ENCODE measurements at places on chromosomes 1 and 21.

DNA sequence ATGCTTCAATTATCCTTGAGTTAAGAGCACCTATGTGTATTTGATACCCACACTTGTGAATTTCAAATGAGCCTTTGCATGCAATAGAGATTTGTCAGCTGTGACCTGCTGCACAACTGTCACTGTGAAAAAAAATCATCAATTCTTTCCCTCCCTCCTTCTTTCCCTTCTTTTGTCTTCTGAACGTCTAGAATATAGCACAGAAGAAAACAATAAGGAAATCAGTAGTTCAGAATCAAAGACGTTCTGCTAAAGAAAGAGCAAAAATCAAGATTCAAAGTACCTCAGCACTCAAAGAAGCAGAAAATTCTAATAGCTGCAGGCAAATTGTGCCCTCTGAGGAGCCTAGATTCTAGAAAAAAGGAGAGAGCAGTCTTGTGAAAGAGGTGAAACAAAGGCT lies 1.7 kb upstream of the FMN2 start:
- no peak for DNase-seq

DNA sequence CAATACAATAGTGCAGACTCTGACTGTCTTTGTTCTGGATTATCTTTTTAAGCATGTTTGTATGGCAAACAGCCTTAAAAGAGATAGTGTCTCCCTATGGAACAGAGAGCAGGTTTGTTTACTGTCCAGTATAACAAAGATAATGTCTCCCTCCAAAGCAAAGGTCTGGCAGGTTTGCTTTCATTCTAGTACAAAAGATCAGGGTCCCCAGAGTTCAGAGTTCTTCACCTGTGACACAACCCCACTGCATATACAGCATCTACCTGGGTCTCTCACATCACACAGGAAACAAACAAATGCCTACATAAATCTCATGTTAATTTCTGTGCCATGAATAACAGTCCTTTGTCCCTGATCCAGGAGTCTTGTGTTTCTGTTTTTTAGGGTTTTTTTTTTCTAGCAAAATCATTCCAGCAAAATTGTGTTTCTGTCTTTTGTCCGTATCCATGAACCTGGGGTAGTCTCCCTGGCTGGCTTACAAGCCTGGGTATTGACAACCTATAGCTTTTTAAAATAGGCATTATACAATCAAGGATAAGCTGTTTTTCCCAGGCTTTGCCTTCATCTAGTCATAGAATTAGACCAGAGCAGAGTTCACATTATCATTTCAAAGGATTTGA lies 89.4 kb upstream of the PTBP2 start:
- DNase-seq, result no peak

DNA sequence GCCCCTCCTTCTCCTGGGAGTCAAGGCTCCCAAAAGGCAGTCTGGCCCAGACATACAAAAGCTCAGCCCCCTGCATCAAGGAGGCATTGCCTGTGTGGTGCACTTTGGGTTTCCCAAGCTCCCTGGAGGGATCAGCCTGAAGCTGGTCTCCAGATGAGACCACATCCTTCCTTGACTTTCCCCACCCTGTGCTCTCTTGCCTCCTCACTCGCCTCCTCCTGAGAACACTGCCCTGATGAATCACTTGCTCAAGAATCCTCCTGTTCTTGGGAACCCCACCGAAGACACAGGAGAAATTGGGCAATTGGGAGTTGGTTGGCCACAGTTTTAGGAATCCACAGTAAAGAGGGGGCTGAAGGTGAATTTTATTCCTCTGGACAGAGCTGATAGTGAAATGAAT lies 34.8 kb upstream of the LYST start:
- DNase-seq, result no peak

GRCh38 chr1:19483261-19483660 lies 2.1 kb downstream of the CAPZB start:
- no peak for DNase-seq

DNA sequence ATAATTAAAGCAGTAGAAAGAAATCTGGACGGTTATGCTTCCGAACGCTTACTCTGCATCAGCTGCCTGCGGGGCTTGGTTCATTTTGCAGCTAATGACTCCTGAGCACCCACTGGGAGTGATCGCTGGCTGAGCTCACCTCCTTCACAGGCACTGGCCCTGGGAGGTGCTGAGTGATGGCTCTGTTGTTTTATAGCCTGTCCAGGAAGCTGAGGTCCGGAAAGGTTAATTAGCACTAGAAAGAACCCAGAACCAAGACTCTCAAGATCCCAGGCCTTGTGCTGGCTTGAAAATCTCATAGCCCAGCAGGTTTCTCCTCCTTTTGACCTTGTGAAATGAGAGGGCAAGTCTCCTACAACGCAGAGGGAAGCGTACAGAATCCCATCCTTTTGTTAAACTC lies 226.2 kb downstream of the AJAP1 start:
- no peak for DNase-seq

- no peak for DNase-seq
Measured at GRCh38 chr1:67408148-67408547, 22.1 kb downstream of the SERBP1 start.

DNA sequence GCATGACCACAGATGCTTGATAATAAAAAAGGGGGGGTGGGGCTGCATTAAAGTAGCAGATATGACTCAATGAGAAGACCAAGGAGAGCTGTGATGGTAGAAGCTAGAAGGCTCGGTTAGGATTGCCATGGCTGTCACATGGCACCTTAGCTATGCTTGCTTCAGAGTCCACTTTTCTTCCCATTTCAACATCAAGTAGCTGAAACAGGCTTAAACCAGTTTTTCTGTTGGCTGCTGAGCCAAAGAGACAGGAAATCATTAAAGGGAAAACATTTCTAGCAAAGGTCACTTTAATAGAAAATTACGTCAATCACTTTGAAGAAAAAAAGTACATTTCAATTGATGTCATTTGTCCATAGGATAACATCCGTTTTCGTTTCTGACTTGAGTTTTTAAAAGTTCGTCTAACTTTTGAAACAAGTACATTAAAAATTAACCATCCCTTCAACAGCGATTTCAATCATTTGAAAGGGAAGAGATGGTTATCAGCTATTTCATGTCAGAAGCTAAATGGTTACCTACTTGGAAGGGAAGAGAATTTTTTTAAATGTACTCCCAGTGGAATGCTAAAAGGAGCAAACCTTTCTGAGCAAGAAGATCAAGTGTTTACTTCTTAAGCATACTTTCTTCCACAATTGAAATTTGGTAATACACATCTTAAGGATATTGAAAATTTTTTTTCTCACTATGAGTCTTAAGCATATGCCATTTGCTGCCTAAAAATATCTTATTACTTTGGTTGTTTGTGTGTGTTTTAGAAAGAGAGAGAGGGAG lies 488.1 kb upstream of the PRMT6 start:
- no peak for DNase-seq

DNA sequence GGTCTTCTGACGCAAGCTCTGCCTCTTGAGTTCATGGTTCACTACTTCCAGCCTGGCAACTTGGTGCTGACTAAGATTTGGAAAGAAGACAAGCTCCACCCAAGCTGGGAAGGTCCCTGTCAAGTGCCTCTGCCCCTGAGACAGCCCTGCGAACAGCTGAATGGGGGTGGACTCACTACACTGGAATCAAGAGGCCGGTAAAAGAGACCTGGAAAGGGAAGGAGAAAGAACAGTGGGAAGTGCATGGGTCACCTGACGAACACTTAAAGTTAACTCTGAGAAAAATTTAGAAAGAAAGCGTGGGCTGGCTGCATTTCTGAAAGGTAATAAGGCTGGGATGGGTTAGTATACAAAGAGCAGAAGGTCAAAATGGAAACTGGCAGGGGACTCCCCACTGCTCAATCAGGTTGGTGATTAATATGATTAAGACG lies 26.1 kb upstream of the ZNF496 start:
- DNase-seq, result no peak
